ENCODE measurements at places on chromosomes 7 and 10. TPM values are rescaled to one million over a fixed set of nuclear protein-coding genes. Genes with fewer than 3 reads are reported as not detected.

Gene TBC1D12
- polyA plus RNA-seq: 6.6 TPM

Gene FGFBP3
- polyA plus RNA-seq: 1.3 TPM

Gene MRPL32
- polyA plus RNA-seq: 107 TPM

Gene JCAD
- 47.3 TPM for polyA plus RNA-seq

Gene NPFFR1
- not detected for polyA plus RNA-seq

Gene RELN
- not detected for polyA plus RNA-seq

Gene NXPH1
- polyA plus RNA-seq: not detected

GRCh38 chr10:43885842-43886241, 237.2 kb upstream of the ZNF32 start:
- no peak for DNase-seq

- no peak for DNase-seq
These were observed 176.4 kb downstream of the PTPN20 start for GRCh38 chr10:47087667-47088066.

- DNase-seq: peak; percentile 46
These were observed 215.5 kb downstream of the GLRX3 start for GRCh38 chr10:130351466-130352290.

DNA sequence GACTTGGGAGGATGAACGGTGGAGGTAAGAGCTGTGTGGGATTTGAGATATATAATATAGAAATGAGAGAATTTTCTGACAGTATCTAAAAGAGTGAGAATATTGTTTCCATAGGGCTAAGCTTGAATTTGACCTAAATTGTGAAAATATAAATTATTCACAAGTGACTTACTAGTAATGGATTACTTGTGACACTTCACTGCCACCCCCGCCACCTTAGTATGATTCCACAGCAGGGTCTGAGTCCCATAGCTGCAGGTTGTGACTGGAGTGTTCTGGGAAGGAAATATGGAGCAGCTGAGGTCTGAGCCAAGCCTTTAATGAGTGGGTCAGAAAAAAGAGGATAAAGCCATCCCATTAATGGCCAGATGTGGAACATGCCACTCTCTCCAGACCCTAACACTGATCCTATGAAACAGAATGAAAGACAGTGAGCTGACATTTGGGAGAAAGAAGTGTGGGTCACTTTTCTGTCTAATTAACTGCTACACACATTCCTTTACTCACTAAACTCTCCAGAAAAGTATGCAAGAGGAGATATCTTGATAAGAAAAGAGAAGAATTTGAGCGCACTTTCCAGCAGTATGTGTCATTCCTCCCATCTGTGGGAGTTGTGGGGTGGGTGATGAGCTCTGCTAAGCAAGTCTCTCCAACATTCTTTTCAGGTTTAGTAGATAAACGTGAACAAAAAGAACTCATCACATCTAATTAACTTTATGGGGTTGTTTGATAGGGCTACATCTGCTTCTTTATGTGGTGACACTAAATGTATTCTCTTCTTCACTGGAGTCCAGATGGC, 1193.4 kb downstream of the SORCS3 start:
- no peak for DNase-seq

DNA sequence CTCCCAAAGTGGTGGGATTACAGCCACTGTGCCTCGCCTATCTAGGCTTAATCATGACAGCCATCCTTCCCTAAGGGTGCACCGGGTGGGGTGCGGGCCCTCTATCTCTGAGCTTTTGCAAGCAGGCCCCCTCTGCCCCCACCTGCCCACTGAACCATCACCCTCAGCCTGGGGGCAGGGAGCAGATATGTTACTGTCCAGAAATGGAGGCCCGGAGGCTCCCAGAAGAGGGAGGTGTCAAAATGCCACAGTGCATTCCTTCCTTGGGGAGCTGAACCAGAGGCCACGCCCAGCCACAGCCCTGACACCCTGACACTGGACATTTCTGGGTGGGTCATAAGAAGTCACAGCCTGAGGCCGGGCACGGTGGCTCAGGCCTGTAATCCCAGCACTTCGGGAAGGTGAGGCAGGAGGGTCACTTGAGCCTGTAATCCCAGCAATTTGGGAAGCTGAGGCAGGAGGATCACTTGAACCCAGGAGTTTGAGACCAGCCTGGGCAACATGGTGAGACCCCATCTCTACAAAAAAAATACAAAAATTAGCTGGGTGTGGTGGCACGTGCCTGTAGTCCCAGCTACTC, 129.8 kb upstream of the TNRC18 start:
- no peak for DNase-seq

DNA sequence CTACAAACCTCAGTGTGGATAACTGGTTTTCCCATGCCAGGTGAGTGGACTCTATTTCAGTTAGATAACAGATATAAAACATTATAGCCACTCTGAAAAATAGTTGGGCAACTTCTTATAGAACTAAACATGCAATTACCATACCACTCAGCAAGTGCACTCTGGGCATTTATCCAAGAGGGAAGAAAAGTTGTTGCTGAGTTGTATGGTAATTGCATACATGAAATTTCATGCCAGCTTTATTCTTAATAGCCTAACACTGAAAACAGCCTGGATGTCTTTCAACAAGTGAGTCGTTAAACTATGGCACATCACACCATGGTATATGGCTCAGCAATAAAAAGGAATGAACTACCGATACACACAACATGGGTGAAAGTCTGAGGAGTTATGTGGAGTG, 10.6 kb upstream of the UPP1 start:
- DNase-seq: no peak

- DNase-seq: no peak
These were observed 16.0 kb downstream of the UPP1 start for GRCh38 chr7:48105045-48105444.

DNA sequence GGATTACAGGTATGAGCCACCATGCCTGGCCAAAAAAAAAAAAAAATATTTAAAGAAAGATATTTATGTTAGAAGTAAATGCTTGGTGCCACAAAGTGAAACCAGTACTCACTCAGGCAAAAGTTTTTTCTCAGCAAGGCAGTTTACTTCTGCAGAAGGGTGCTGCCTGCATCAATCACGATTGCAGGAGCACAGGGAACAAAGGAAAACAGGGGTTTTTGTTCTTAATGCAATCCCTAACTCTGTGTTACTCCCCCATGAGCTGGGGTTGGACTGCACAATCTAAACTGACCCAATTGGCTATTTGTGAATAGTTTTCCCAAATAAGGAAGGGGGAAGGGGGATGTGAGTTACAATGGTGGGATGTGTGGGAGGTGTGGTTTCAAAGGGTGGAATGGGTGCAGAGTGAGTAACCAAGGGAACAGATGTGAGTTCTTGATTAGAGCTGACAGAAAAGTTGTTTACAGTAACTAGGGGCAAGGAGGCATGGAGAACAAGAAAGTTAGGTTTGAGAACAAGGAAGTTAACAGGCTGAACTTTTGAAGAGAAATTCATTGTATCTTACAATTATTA, 255.4 kb downstream of the TYW1 start:
- DNase-seq: no peak

DNA sequence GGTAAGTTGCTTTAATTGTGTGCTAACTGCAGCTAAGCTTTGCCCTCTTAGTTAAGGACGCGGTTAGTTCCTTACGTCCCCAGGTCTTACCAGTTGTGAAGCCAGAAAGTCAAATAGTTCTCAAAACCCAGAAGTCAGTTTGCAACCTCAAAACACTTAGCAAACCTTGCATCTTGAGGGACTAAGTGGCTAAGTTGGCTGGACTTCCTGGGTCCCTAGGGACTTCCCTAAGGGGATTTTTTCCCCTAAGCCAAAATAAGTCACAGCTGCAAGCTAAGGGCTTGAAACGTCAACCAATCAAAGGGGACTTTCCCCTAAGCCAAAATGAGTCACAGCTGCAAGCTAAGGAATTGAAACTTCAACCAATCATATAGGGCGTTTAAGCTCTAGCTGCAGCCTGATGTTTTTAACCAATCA, 36.2 kb upstream of the HECW1 start:
- DNase-seq: no peak

DNA sequence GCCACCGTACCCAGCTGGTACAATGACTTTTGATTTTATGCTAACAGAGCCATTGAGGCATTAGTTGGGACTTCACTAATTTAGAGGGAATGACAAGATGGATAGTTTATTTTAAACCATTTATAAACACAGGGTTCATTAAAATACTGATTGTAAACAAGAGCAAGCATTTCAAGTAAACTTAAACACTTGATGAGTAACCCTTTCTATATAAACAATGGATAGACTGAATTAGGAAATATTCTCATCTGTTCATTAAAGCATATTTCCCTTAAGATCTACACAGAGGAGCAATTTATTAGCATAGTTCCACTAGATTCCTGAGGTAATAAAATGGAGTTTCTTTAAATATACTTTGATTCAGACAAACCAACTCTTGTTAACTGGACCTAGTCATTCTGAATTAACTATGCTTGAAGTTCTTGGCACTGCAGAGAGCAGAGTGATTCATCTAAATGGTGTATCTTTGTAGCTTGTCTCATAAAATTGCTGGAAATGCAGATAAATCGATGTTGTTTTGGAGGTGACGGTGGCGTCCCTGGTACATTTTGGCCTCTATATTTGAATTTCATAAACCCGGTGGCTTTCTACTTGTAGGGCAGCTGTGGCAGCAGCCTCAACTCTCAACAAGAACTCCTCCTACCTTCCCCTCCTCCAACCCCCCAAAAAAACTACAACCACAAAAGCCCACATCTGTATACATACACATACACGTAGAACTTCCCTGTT, 15.4 kb upstream of the VDAC2 start:
- no peak for DNase-seq

DNA sequence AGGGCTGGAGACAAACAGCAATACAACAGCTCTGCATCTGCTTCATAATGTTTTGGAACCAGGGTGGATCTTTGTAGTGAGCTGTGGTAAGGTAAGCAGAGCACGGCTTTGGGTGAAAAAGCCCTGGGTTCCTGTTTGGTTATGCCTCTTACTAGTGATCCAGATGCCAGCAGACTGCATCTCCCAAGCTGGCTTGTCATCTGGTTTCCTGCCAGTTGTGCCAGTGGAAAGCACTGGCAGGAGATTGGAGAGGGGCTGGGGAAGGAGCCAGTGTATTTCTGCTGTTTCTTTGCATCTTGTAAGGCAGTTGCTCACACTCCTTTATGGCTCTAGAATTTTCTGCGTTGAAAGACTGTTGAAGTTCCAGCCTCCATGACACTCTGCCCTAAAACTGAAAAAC, 137.6 kb downstream of the TSPAN12 start:
- no peak for DNase-seq

DNA sequence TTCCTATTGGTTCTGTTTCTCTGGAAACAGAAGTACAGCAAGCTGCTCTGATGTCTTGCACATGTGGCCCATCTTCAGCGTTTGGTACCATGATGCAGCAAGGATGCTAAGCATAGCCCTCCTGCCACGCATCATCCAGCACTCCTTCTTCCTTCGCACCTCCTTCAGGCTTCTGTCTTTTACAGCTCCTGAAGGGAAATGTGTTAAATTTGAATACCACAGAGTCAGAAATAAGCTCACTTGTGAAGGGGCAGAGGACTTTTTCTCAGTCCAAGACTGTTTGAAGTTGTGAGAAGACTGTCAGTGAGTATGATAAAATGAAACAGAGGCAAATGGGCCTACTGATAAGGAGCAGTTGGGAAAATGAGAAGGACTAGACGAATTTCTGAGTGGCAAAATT, 20.7 kb downstream of the TSPAN13 start:
- no peak for DNase-seq

- no peak for DNase-seq
These were observed 51.4 kb upstream of the PFKFB3 start for GRCh38 chr10:6151087-6151977.

DNA sequence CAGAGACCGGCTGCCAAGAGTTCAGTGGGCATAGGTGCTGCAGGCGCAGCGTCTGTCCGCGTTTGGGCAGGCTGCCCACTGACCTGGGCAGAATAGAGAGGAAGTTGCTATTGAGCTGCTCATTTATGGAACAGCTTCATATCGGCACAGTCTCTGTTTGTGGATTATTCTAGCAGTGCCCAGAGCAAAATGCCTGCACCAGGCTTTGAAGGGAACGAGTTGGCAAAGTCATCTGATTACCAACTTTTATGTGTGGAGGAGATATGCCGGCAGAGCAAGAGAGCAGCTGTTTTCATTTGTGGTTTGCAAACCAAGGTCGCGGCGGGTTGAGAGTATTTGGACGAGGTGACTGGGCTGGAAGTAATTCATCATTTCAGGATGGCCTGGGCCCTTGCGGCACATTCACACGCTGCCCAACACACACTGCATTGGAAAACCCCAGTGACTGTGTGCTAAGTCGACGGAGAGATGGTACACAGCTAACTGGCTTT, 228.5 kb downstream of the TCERG1L start:
- no peak for DNase-seq

DNA sequence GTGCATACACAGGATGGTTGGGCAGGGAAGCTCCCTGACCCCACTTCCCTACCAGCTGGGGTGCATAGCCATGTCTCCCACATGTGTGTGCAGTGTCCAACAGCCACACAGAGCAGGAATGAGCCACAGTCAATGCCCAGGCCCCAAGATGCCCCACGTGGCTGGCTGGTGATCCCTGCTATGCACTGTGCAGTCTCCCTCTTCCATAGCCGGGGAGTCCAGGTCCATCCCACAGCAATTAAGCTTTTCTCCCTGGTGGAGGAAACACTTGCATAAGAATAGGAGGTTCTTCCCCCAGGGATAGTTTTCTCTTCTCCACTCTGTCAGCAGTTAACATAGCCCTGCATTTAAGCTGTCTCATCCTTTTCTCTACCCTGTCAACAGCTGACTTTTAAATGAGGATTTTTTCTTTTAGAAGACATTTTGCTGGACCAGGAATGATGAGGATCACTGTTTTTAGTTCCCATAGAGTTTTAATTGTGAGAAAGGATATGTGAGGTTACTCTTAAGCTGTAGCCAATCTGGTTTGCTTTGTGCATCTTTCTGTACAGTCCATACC, 396.5 kb upstream of the VWC2 start:
- peak; percentile 41 for DNase-seq

- no peak for DNase-seq
These were observed 5.8 kb downstream of the MTPN start for GRCh38 chr7:135971366-135971725.

- DNase-seq: no peak
These were observed 304.5 kb upstream of the FZD8 start for GRCh38 chr10:35946556-35946955.

DNA sequence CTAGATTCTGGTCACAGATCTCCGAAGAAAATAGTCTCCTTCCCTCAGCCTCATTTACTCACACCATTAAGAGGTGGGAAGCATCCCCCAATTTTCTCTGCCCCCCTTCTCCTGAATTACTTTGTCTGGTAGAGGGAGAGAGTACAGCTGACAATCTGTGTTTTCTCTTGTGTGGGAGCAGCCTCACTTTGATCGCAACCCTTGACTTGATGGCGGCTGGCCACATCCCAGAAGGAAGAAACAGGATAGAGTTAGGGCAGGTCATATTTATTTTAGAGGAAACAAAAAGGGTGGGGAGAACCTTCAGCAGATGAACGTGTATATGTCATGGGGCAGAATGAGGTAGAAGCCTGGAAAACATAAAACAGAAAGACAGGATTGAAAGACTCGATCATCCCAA, 82.4 kb upstream of the FAM171A1 start:
- no peak for DNase-seq

DNA sequence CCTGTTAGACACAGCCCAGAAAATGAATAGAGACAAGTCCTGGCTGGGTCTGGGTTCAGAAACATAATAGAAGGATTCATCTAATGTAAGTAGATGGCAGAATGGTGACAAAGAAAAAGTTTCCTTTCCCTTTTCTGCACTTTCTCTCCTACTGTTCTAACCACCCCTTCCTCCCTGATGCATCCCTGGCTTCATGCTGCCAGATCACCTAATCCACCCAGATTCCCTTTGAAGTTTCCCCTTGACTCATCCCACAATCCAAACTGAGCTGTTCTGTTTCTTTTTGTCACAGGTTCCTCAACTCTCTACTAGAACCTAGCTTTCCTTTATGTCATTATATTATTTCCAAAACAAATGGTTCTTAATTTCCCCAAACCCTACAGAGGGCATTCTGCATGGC, 1.1 kb upstream of the MACC1 start:
- no peak for DNase-seq

GRCh38 chr7:93889261-93889660, 1.3 kb downstream of the TFPI2 start:
- no peak for DNase-seq

Measured in aorta (tissue), 5 donors.